Effector memory CD8-positive, alpha-beta T cell (primary cell): ENCODE measurements at places on chromosomes 16 and 17.

DNA sequence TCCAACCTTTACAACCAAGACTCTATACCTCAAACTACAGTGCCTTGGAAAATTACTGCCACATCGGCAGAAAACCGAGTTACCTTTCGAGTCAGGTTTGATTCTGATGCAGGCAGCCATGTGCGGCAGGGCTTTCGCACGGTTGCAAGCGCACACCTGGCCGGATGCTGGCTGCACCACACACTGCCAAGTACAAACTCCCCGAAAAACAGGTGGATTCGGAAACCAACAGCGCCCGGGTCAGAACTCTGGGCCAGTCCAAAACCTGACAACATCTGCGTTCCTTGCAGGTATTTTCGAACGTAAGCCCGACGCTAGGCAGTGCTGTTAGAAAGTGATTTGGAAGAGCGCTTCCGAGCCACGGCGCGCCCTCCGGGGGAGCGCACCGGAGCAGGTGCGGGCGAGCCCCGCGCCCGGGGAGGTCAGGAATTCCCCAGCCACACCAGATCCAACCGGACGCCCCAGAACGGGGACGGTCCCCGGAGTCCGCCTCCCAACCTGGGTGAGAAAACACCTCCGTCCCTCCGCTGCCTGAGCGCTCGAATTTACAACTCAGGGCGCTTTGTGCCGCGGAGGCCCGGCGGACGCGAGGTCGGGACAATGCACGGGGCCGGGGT is 1.2 kb downstream of the USP7 start:
- peak overlapping the region; percentile 84 for H3K4me3 ChIP-seq
- H3K27ac ChIP-seq = peak overlapping the region; percentile 88
- peaks cover 45% of the 10 kb centered on the region for H3K4me1 ChIP-seq
- H3K36me3 ChIP-seq = peaks cover 24% of the 10 kb centered on the region
- DNase-seq = peak; percentile 41

DNA sequence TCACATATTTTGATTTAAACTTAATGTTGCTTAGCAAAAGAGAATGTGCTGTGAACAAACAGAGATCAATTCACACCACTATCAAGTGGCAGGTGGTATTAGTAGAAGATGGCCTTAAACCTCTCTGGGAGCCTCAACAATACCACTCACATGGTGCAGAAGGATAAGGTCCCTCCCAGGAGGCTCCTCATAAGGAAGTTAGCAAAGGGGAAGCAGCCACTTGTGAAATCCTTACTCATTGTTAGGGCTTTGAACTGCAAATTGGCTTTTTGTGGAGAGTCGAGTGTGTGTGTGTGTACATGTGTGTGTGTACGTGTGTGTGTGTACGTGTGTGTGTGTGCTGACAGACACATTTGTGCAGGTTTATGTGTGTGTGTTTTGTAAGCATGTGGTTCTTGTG is 48.9 kb upstream of the ASIC2 start:
- no peaks in the 10 kb centered on the region for H3K36me3 ChIP-seq
- H3K27ac ChIP-seq = no peak overlapping the region
- DNase-seq = no peak
- H3K4me3 ChIP-seq = no peak overlapping the region
- H3K27me3 ChIP-seq = peaks cover 32% of the 10 kb centered on the region

- no peak overlapping the region for H3K4me3 ChIP-seq
- peaks cover 6% of the 10 kb centered on the region for H3K27me3 ChIP-seq
- peaks cover 3% of the 10 kb centered on the region for H3K36me3 ChIP-seq
- DNase-seq = no peak
Measured at GRCh38 chr16:85981826-85982562, 83.0 kb downstream of the IRF8 start.

DNA sequence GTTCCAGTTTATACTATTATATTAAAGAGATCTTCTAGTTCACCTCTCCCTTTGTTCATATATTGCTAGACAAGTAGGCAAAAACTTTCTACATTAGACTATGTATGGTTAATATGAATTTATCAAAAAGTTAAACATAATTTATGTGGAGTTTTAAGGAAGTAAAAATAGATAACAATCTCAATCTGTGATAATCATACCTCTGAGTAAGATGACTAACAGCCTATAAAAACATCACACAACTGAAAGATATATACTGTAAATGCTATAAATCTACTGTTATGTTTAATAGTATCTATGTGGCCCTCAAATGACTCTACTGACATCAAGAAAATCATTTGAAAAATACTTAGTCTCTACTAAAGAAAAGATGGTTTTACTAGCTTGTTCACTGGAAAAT is 37.1 kb downstream of the AP1G1 start:
- H3K27ac ChIP-seq = peak overlapping the region; percentile 41
- H3K4me1 ChIP-seq = peaks cover 5% of the 10 kb centered on the region
- peaks cover 87% of the 10 kb centered on the region for H3K36me3 ChIP-seq
- no peaks in the 10 kb centered on the region for H3K27me3 ChIP-seq
- no peak for DNase-seq
- no peak overlapping the region for H3K4me3 ChIP-seq

GRCh38 chr16:23134274-23134673 is 15.0 kb downstream of the USP31 start:
- no peaks in the 10 kb centered on the region for H3K27me3 ChIP-seq
- peaks cover 3% of the 10 kb centered on the region for H3K36me3 ChIP-seq
- DNase-seq = no peak

- no peak overlapping the region for H3K27ac ChIP-seq
- H3K4me1 ChIP-seq = peaks cover 27% of the 10 kb centered on the region
- H3K4me3 ChIP-seq = no peak overlapping the region
- no peaks in the 10 kb centered on the region for H3K27me3 ChIP-seq
- H3K36me3 ChIP-seq = peaks cover 36% of the 10 kb centered on the region
- no peak for DNase-seq
Measured at GRCh38 chr17:78039581-78039980, 81.1 kb downstream of the TNRC6C start.

DNA sequence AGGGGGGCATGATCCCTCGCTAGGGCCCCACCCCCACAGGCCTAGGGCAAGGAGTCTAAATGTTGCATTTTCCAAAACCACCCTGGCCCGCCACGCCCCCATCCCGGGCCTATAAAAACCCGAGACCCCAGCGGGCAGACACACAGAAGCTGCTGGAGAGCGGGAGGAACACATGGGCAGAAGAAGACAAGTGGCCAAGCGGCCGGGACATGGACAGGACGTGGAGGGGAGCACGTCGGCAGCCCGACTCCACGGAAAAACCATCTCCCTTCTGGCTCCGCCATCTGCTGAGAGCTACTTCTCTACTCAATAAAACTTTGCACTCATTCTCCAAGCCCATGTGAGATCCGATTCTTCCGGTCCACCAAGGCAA is 34.1 kb upstream of the ENPP7 start:
- no peak for DNase-seq
- peaks cover 49% of the 10 kb centered on the region for H3K27me3 ChIP-seq

DNA sequence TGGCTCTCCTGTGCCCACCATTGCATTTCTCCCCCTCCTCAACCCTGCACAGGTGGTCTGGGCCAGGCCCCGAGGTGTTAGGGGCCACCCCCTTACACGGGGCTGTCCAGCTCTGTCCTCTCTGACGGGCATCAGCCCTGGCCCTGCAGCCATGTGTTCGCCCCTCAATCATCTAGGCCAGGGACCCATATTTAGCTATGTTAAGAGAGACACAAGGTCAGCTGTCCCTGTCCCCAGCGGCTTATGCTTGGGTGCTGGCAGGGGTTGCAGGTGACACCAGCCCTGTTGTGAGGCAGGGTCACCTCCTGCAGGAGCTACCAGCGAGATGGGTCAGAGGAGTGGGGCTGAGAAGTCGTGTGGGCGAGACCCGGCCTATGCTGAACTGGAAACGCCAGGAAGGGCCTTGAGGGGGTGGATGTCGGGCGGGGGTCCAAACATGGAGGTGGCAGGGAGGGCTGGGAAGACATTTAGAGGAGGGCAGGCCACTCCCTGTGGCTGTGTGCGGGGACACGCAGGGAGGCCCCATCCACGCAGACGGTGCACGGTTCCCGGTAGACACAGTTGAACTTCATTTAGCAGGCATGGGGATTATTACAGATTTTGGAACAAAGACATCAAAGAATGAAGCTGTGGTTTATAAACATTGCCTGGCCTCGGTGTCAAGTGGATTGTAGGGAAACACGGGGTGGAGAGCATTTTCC is 133.2 kb upstream of the CHMP6 start:
- DNase-seq = no peak
- peak overlapping the region; percentile 87 for H3K27ac ChIP-seq
- H3K4me1 ChIP-seq = peaks cover 39% of the 10 kb centered on the region
- peaks cover 18% of the 10 kb centered on the region for H3K36me3 ChIP-seq
- no peaks in the 10 kb centered on the region for H3K27me3 ChIP-seq
